ENCODE measurements at places on chromosomes 6 and 20. TPM values are rescaled to one million over a fixed set of nuclear protein-coding genes. Genes with fewer than 3 reads are reported as not detected.

Gene ERVFRD-1
- total RNA-seq, result not detected

Gene PPP1R14C
- not detected for total RNA-seq

Gene FOXA2
- total RNA-seq, result not detected

Gene C6orf15
- not detected for total RNA-seq

Gene CD40
- 21.0 TPM for total RNA-seq

Gene PPP1R16B
- 183 TPM for total RNA-seq

Gene RNF39
- total RNA-seq, result under 0.01 TPM

Gene TRIM31
- total RNA-seq, result not detected

Gene HEY2
- total RNA-seq, result under 0.01 TPM

Gene FAM217A
- total RNA-seq, result not detected

Gene RPS6KA2
- total RNA-seq, result 244 TPM

Gene TNFAIP3
- total RNA-seq, result 3.4 TPM

Gene PSORS1C2
- total RNA-seq, result not detected

Gene RBPJL
- total RNA-seq, result not detected

Gene PLA2G7
- total RNA-seq, result not detected

Gene CAP2
- 0.33 TPM for total RNA-seq

Gene ELOVL2
- total RNA-seq, result not detected

Gene PROCR
- total RNA-seq, result 108 TPM

Gene DPPA5
- total RNA-seq, result not detected

Gene IPCEF1
- total RNA-seq, result 4.4 TPM

Gene CASP8AP2
- 13.2 TPM for total RNA-seq

Gene PDYN
- not detected for total RNA-seq

Gene RWDD2A
- total RNA-seq, result 4.6 TPM

Gene SMOC2
- not detected for total RNA-seq

Gene AGPAT4
- total RNA-seq, result 12.9 TPM
